ENCODE measurements at places on chromosomes 6 and 20.

DNA sequence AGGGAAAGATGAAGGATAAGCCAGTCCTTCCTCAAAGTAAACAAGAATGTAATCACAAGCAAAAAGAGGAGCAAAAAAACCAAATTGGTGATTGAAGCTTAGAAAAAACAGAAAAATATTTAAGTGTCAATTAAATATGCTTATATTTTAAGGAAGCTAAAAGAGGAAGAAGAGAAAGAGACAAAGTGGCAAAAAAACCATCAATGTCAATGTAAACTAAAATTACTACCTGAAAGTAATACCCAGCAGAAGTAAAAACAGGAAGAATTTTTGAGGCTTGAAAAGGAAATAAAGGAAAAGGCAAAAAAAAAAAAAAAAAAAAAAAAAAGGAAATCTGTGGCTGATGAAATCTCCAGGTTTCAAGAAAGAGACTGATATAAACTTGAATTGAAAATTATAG is 36.2 kb upstream of the OGFRL1 start:
- no peak for DNase-seq

- DNase-seq = no peak
Observed at GRCh38 chr6:156647991-156648390, 129.2 kb upstream of the ARID1B start.

- no peak for DNase-seq
Observed at GRCh38 chr6:49326347-49326746, 136.7 kb downstream of the MMUT start.

GRCh38 chr6:44921798-44922197 is 406.3 kb upstream of the RUNX2 start:
- DNase-seq = no peak

GRCh38 chr6:88708197-88708744 is 255.1 kb downstream of the RNGTT start:
- no peak for DNase-seq

DNA sequence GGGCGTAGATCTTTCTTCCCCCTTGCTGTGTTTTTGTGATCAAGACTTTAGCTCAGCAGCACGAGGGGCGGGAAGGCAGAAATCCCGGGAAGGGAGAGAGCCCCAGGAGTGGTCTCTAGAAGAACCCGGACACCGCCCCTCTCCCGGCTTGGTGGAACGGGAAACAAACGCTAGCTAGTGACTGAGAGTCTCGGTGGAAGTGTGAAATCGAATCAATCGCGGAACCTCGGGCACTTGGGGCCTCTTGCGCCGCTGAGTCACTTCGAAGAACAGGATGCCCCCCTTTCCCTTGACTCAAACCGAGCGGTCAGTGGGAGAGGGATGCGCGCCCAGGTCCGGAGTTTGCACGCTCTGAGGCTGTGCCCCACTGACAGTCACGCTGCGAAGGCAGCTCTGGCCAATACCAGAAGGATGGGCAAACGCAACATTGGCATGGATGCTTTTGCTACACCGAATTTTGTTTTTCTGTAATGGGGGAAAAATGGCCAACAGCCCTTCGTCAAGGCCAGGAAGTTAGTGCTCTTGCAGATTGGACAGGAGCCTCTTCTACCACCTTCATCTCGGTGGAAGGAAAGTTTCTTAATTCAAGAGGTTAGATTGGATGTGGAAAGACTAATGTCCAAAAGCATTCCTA is 1.6 kb upstream of the OLIG3 start:
- DNase-seq = no peak

GRCh38 chr6:130190701-130191690 is 31.8 kb downstream of the SAMD3 start:
- DNase-seq = no peak

DNA sequence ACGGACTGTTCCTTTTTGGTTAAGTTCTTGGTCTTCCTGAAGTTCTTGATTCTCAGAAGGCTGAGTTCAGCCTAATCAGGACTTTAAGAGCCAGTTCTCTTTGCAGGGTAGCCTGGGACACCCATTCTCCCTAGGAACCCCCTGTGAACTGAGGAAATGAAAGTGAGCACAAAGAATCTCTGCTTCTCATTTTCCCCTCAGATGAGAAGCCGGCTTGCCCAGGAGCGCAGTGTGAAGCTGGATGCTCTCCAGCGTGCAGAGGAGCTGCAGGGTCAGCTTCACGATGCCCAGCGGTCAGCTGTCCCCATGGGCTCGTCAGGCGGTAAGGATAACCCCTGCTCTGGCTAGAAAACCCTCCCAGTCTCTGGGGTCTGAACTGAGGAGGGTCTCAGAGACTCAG is 34.0 kb downstream of the CD164 start:
- DNase-seq = no peak

DNA sequence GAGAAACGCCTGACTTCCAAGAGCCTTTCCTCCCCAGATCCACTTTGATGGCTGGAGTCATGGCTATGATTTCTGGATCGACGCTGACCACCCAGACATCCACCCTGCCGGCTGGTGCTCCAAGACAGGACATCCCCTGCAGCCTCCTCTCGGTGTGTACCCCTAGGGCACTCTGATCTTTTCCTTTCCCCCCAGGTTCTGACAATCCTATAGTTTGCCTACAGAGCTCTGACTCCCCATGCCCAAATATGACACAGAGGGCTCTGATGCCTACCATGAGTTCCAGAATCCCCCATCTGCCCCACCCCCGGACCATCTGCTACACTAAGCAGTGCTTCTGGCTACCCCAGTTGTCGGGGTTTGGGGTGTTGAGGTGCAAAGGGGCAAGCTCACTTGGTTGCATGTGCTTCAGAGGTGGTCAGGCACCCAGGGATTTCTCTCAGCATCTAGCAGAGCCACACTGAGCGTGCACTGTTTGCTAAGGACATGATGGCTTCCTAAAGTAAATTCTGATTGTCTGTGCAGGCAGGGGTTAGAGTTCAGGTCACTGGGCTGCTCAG is 24.0 kb upstream of the SGK2 start:
- DNase-seq = no peak

- DNase-seq = no peak
Observed at GRCh38 chr6:119024111-119024510, 54.4 kb downstream of the FAM184A start.

- DNase-seq = no peak
Observed at GRCh38 chr6:11804135-11804534, 25.5 kb upstream of the ADTRP start.

GRCh38 chr20:35018590-35019371 is 63.1 kb downstream of the MYH7B start:
- no peak for DNase-seq

GRCh38 chr6:44216677-44217331 is at the start of gene MYMX:
Gene MYMX (plus strand): TSS chr6:44216926. CDS start chr6:44217472, 546 bp downstream.
- no peak for DNase-seq

DNA sequence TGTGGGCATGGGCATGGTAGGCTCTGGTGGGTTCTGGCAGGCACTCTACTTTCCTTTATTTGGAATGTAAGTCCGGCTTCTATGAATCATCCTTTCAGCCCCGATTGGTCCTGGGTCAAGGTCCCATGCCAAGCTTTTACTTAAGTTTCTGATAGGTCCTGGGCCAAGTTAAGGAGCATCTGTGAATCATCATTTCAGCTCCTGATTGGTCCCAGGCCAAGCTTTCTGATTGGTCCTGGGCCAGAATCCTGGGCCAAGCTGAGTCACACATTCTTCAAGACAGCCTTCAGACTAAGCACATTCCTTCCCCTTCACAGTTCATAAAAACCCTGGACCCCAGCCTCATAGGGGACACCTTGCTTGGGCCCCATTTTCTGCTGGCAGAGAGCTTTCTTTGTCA is 231.0 kb upstream of the EYS start:
- no peak for DNase-seq

DNA sequence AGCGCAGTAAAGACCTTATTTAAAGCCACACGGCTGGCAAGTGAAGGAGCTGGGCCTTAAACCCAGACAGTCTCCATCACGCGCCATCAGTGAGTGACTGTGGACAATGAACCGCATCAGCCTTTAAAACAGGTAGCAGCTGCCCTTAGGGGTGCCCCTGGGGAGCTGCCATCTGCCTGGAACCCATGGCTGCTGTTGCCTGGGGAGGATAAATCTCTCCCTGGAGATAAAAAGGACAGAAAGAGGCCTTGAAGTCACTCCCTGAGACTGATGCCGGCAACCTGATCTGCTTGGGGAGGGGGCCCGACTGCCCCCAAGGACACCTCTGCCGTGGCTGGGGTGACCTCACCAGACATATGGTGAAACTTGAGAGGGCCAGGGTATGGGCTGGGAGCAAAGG is 73.5 kb downstream of the PREX1 start:
- DNase-seq = no peak

DNA sequence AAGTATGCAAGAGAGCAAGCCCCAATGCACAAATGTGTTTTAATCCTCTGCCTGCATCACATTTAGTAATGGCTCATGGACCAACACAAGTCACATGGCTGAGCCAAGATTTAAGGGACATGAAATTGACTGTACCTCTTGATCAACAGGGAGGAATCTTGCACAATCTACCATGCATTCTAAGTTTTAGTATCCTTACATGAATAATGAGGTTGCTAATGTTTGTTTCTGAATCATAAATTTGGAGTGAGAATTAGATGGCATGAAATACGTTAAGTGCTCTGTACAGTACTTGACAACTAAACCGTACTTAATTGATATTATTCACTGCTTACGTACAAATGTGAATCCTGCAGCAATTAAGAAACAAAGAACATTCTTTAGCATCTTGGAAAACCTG is 553.8 kb upstream of the JAG1 start:
- no peak for DNase-seq

- DNase-seq = no peak
Observed at GRCh38 chr20:38108438-38108985, 56.6 kb downstream of the TGM2 start.

DNA sequence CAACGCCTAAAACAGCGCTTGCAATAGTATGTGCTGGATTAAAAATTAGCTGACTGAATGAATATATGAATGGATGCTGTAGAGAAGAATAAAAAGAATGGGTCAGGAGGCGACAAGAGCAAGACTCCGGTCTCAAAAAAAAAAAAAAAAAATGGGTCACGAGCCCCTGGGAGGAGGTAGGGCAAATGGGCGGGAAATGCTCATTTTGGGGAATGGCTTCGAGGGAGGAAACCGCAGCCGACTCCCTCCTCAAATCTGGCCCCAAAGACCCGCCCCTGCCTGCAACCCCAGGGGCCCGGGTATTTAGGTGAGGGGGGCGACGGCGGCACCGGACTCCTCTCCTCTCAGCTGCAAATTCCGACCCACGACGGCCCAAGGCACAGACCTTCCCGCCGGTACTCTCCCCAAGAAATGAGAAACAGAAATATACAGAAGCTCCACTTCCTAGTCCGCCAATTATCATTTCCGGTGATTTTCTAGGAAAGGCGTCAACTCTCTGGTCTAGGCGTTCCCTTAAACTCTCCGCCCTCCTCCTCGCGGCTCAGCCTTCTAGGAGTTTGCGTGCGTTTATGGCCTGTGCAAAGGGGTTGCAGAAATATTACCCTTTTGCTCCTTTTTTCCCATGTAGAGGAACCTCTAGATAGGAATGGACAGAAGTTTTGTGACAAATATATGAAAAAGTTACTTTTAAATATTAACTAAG is at the start of gene ZNF311:
Gene ZNF311, minus strand, starts transcription at position 133 of the 703 bp plus-strand sequence. CDS start 1,361 bp downstream, outside the sequence.
- no peak for DNase-seq

GRCh38 chr6:2970034-2970685 is 1.2 kb downstream of the SERPINB6 start:
- no peak for DNase-seq

All from stimulated activated CD8-positive, alpha-beta memory T cell treated with anti-CD3 and anti-CD28 coated beads, Interleukin-7, amount 100 ng/mL, for 1 hour (primary cell).